ENCODE measurements at places on chromosomes 7 and 10.

GRCh38 chr10:113515601-113516000 lies 37.3 kb upstream of the HABP2 start:
- DNase-seq, result no peak

- DNase-seq, result peak; percentile 76
These were observed 3.5 kb downstream of the PDLIM1 start for GRCh38 chr10:95287281-95287680.

DNA sequence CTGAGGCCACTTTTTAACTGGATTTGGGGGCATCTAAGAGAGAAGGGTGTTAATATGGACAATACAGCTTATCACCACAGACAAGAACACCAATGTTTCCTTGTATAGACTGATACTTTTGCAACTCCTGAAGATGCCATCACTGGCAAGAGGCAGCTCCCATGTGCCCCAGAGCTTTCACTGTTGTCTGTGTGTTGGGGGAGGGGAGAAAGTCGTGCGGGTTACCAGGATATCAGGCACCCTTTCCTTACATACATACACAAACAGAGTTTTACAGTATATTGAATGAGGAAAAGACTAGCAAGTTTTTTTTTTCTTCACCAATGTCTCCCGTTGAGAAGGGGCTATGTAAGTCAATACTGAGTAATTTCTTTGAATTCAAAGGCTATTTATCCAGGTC lies 4.1 kb upstream of the DLX6 start:
- no peak for DNase-seq

- no peak for DNase-seq
These were observed 280.0 kb downstream of the DGKB start for GRCh38 chr7:14622559-14622958.

- DNase-seq, result no peak
These were observed 551 bp downstream of the WASL start for GRCh38 chr7:123748171-123748733.

- DNase-seq, result no peak
These were observed 81.7 kb downstream of the CD36 start for GRCh38 chr7:80720146-80720545.

GRCh38 chr10:4519658-4520402 lies 306.2 kb upstream of the AKR1E2 start:
- no peak for DNase-seq

DNA sequence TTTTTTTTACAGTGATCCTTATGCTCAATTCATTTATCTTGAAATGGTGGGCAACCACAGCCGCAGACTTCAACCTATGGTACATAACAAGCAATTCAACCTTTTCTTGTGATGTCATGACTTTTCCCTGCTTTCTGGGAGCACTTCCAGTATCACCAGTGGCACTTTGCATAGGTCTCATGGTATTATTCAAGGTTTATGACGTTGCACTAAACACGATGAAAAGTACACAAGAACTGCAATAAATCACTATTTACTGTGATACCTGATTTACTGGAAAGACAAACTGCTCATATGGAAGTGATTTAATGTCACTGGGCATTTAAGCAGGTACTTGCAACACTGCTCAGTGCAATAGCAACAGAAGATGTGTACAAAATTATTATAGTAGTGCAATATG lies 251.7 kb upstream of the CXCL12 start:
- no peak for DNase-seq

DNA sequence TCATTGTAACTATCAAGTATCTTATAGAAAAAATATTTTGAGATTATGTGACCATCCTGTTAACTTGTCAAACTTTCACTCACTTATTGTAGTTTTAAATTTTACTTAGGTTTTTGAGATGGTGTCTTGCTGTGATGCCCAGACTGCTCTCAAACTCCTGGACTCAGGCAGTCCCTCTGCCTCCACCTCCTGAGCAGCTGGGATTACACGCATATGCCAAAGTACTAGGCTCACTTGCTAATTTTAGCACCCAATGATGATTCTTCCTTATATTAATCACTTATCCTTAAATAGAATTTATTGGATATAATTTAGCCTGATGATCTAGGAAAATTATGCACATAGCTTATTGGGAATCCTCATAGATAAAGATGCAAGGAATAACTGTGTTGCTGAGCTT lies 104.9 kb downstream of the BTRC start:
- DNase-seq, result no peak

GRCh38 chr7:117645481-117646165 lies 165.8 kb downstream of the CFTR start:
- no peak for DNase-seq

GRCh38 chr7:40566879-40567278 lies 432.1 kb downstream of the SUGCT start:
- DNase-seq, result no peak

DNA sequence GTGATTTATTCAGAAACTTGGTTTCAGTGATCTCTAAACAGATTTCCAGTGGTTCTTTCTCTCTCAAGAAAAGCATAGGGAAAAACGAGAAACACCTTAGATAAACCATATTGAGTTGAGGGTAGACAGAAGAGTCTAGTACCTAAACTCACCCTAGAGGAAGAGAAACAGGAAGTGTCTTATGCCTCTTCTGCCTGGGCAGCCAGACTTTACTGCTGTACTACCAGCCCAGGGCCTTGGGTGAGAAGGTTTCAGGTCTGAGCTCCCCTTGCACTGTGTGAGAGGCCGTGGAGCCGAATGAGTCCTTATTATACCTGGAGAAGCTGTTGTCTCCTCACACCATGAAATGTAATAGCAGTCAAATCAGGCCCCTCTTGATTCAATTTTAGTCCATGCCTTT lies 18.2 kb downstream of the HIF1AN start:
- DNase-seq, result no peak

- peak; percentile 58 for DNase-seq
These were observed 7.8 kb downstream of the NOD1 start for GRCh38 chr7:30470771-30471170.

DNA sequence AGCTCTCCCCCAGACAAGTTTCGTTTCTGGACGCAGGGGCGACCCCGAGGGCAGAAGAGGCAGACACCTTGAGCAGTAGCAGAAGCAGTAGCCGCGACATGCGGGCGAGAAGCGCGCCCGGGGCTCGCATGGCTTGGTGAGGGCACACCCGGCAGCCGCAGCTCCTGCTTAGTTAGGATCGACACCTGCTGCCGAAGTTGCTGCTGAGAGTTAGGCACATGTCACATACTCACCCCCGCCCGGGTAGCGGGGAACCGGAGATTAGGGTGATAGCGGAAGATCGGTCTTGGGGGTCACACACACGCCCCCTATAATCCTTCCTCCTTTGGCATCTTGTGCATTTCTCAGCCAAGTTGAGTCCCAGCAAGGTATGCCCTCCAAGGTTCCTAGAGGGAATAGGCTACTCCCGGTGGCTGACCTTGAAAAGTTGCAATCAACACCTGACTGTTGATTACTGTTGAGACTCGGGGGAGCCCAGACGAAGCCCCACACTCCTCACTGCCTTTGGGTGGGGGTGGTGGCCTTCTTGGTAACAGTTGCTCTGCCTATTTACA lies 668 bp downstream of the GPR37 start:
- no peak for DNase-seq

DNA sequence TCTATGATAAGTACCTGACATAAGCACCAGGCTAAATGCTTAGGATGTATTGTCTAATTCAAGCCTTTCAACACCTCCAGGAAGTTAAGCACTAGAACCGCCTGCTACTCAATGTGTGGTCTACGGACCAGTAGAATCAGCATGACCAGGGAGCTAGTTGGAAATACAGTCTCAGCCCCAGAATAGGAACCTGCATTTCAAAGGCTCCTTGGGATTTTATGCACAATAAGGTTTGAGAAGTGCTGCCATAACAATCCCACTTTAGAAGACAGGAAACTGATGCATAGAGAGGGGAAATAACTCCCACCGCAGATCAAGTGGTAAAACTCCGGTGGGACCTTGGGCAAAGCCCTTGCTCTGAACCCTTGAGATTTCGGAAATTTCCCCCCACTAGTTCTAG lies 8.8 kb upstream of the DUSP5 start:
- DNase-seq, result no peak

- DNase-seq, result no peak
These were observed 153.7 kb downstream of the TNS3 start for GRCh38 chr7:47428052-47428767.

- DNase-seq, result no peak
These were observed 43.7 kb downstream of the DNAJC12 start for GRCh38 chr10:67794256-67794655.

DNA sequence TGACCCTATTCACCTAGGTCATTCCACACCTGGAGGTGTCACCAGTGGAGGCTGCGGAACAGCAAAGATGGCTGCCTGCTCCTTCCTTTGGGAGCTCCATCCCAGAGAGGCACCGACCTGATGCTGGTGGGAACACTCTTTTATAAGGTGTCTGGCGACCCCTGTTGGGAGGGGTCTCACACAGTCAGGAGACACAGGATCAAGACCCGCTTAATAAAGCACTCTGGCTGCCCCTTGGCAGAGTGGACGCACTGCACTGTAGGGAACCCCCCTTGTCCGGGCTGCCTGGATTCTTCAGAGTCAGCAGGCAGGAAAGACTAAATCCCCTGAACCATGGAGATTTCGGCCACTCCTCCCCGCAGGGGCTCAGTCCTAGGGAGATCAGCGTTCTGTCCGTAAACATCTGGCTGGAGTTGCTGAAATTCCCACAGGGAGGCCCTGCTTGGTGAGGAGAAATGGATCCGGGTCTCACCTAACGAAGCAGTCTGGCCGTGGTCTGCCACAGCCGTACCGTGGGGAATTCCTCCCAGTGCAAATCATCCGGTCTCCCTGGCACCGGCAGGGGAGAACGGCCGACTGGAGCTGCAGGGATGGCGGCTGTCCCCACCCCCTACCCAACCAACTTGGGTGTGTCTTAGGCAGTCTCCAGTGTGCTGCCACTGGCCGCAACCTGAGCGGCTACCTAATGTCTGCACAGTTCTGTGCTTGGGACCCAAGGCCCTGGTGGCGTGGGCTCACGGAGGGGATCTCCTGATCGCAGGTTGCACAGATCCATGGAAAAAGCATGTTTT lies 66.1 kb downstream of the LSMEM1 start:
- DNase-seq, result no peak

- no peak for DNase-seq
These were observed 4.6 kb downstream of the ST7 start for GRCh38 chr7:116957874-116958273.

- DNase-seq, result no peak
These were observed 60.5 kb downstream of the PON1 start for GRCh38 chr7:95263785-95264362.

GRCh38 chr10:7491949-7492659 lies 81.3 kb upstream of the SFMBT2 start:
- no peak for DNase-seq

- DNase-seq, result no peak
These were observed 96.3 kb downstream of the ELMO1 start for GRCh38 chr7:37352251-37352880.

GRCh38 chr7:12685550-12685949 lies 1.9 kb upstream of the ARL4A start:
- no peak for DNase-seq

GRCh38 chr7:99557196-99557607 lies 1.2 kb upstream of the ZNF655 start:
- no peak for DNase-seq

DNA sequence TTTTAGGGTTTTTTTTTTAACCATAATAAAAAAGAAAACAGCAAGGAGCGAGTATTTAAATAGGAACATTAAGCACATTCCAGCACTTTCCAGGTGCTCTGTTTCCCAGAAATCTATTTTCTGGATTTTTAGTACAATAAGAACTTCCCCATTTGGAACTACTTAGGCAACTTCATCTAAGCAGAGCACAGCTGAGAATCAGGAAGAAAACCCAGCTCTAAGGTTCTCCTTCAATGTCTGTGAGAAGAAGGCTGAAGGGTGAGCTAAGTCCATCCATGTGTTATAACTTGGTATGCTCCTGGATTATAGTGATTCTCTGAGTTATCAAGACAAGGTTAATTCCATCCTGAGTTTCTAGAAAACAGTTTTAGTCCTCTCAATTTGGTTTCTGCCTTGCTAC lies 181.9 kb downstream of the CYP26A1 start:
- no peak for DNase-seq

- DNase-seq, result no peak
These were observed 182.7 kb upstream of the PLXNA4 start for GRCh38 chr7:132758986-132759385.

DNA sequence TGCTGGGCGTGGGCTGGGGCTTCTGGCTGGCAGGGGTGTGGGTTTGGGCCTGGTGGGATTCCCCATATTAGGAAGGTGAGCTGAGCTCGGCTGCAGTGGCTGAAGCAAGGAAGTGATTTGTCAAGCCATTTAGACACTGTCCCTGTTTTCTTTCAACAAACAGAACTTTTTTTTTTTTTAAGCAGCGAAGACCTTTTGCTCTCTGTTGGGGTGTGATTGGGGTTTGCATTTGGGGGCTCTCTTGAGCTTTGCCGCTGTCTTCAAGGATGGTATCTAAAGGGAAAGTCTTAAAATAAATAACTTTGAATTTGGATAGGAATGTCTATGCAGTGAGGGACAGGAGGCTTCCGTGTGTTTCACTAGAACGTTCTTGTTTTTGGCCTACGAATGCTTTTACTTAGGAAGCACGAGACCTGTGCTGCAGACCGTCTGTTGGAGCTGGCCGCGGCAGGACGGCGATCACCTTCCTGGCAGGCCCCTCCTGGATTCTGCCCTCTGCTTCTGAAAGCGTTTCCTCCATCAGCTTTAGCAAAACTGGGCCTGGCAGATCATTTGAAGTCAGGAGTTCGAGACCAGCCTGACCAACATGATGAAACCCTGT lies 43.9 kb downstream of the FOXK1 start:
- DNase-seq, result no peak

DNA sequence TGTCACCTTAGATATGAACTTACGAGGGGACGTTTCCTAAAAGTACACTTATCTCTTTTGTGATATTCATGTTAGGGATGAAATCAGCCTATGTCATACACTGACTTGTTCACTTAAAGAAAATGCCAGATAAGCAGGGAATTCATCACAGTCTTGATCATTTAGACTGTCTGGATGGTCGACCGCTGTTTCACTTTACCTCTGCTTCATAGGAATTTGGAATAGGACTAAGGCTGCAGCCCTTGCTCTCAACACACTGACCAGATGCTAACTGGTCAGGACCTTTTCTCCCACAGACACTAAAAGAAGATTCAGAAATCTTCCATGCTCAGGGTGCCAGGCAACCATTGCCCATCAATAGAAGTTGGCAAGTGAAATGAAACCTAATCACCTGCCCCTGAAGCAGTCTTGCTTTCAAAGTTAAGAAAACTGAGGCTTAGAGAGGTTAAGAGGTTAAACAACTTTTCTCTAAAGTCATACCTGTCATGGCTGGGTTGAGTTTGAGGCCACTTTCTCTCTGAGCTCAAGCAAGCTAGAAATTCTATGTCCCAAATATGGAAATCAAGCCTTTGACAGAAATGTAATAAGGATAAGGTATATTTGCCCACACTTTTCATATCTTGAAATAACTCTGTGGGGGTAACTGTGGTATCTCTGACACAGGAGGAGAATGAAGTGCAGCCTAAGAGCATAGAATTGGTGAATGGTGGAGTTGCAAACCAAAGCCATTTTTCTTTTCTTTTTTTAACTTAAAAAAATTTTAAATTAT lies 77.1 kb downstream of the MAP3K8 start:
- DNase-seq, result no peak

All from GM04503 (cell line).